MCF 10A (cell line): ENCODE measurements at places on chromosomes 12 and 14. TPM values are rescaled to one million over a fixed set of nuclear protein-coding genes. Genes with fewer than 3 reads are reported as not detected.

PLXNC1 gene
- 2.4 and 2.6 TPM in 2 replicates for total RNA-seq

ACSS3 gene
- not detected in 2 replicates for total RNA-seq

CACNA2D4 gene
- total RNA-seq = not detected in 2 replicates

TAS2R20 gene
- 1.1 and 1.8 TPM in 2 replicates for total RNA-seq

PITPNM2 gene
- 7.2 and 10.5 TPM in 2 replicates for total RNA-seq

ENDOU gene
- not detected in 2 replicates for total RNA-seq

DNA sequence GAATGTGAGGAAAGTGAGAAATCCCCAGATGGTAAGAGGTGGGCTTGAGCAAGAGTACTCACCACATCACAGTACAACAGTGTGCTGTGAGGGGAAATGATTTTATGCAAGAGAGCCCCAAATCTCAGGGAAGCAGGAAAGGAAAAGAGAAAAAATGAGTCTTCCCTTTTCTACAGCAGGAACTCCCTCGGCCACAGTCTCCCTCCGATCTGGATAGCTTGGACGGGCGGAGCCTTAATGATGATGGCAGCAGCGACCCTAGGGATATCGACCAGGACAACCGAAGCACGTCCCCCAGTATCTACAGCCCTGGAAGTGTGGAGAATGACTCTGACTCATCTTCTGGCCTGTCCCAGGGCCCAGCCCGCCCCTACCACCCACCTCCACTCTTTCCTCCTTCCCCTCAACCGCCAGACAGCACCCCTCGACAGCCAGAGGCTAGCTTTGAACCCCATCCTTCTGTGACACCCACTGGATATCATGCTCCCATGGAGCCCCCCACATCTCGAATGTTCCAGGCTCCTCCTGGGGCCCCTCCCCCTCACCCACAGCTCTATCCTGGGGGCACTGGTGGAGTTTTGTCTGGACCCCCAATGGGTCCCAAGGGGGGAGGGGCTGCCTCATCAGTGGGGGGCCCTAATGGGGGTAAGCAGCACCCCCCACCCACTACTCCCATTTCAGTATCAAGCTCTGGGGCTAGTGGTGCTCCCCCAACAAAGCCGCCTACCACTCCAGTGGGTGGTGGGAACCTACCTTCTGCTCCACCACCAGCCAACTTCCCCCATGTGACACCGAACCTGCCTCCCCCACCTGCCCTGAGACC is 7.8 kb downstream of the ATN1 start:
- no peak overlapping the region for H3K4me3 ChIP-seq
- peak overlapping the region; percentile 57 for H3K27ac ChIP-seq
- H3K27me3 ChIP-seq = no peaks in the 10 kb centered on the region
- peaks cover 88% of the 10 kb centered on the region for H3K36me3 ChIP-seq

- no peaks in the 10 kb centered on the region for H3K36me3 ChIP-seq
- no peaks in the 10 kb centered on the region for H3K27me3 ChIP-seq
- H3K4me3 ChIP-seq = no peak overlapping the region
- peaks cover 12% of the 10 kb centered on the region for H3K4me1 ChIP-seq
- peak; percentile 49 for DNase-seq
Measured at GRCh38 chr14:85688006-85688405, 158.1 kb downstream of the FLRT2 start.

DNA sequence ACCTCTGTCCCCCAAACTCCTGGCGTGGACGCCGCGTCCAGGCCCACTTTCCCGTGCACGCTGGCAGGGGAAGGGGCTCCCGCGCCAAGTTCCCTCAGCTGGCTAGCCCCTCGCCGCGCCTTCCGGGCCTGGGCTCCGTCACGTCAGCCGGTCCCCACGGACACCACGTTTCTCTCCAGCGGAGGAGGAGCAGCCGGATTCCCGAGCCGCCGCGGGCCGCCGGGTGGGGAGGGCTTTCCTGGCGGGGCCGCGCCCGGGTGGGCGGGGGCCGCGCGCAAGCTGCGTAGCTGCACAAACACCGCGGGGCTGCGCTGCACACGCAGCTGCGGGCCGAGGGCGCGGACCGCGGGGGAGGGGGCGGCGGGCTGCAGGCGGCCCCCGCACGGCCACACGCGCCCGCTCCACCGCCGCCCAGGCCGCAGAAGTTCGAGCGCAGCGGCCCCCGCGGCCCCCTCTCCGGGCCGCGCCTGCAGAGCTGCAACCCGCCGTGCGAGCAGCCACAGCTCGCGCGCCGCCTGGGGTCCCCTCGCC is 45.1 kb upstream of the PNMA1 start:
- peak overlapping the region; percentile 89 for H3K27ac ChIP-seq
- peak overlapping the region; percentile 86 for H3K4me3 ChIP-seq
- peaks cover 24% of the 10 kb centered on the region for H3K36me3 ChIP-seq
- H3K27me3 ChIP-seq = no peaks in the 10 kb centered on the region

- no peak overlapping the region for H3K27ac ChIP-seq
- H3K4me3 ChIP-seq = no peak overlapping the region
- no peaks in the 10 kb centered on the region for H3K4me1 ChIP-seq
- peaks cover 16% of the 10 kb centered on the region for H3K27me3 ChIP-seq
- H3K36me3 ChIP-seq = no peaks in the 10 kb centered on the region
- no peak for DNase-seq
Measured at GRCh38 chr12:130608132-130608531, 108.0 kb downstream of the RIMBP2 start.

- no peaks in the 10 kb centered on the region for H3K4me1 ChIP-seq
- no peak overlapping the region for H3K27ac ChIP-seq
- H3K36me3 ChIP-seq = no peaks in the 10 kb centered on the region
- H3K27me3 ChIP-seq = peaks cover 38% of the 10 kb centered on the region
- no peak overlapping the region for H3K4me3 ChIP-seq
- no peak for DNase-seq
Measured at GRCh38 chr12:103697971-103698751, 111.1 kb downstream of the STAB2 start.

DNA sequence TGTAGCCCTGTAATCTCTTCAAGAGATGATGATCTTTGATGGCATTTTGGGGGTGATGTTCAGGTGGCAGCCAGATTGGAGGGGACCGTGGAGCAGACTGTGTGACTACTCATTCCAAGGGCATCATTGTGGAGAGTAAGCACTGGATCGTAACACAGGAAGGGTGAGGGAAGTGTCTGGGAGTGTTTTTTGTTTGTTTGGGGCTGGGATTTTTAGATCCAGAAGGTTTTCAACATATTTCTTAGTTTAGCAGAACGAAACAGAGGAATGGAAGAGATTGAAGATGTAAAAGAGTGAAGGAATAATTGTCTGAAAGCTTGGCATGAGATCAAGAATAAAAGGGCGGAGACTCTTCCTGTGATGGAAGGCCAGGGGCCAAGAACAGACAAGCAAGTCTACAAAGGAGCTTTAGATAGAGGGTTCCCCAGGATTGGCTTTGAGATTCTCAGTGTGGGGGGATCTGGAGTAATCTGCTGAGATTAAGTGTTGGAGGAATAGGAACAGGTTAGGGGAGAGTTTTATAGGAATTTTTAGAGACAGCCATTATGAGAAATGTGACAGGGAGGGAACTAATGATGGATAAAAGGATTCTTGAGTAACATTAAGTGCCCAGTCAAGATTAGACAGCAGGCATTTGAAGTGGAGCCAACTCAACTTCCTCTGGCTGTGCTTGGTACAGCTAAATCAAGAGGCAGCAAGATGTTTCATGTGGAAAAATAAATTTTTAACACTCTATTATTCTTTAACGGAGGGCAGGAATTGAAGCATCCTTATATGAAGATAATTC is 79.7 kb upstream of the REP15 start:
- H3K27me3 ChIP-seq = no peaks in the 10 kb centered on the region
- DNase-seq = no peak
- peak overlapping the region; percentile 21 for H3K27ac ChIP-seq
- peaks cover 45% of the 10 kb centered on the region for H3K4me1 ChIP-seq
